ENCODE measurements at places on chromosomes 6 and 20. TPM values are rescaled to one million over a fixed set of nuclear protein-coding genes. Genes with fewer than 3 reads are reported as not detected.

DNA sequence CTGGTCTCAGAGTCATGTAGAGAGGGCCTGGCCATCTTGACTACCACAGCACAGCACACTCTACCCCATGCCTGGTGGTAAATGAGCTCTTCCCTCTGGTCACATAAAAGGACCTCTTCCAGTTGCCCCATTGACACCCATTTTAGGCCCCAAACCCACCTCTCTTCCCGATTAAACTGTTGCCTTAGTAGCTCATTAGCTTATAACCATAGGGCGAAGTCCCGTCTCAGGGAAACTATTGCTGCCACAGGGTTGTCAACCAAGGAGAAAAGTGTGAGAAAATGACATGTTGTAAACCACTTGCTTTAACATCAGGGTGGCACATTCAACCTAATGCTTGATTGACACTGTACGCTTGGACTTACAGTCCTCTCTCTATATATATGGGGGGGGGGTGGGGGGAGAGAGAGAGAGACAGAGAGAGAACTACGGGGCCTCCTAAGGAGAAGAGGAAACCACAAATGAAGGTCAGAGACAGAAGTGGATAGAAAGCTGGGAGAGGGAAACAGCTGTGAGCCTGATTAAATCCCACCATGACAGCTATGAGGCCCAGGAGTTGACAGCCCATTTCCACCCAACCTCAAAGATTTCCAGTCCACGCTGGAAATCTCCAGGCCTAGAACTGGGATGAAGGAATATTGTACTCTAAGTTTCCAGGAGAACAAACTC is 14.9 kb upstream of the BTN1A1 start:
- DNase-seq: no peak

DNA sequence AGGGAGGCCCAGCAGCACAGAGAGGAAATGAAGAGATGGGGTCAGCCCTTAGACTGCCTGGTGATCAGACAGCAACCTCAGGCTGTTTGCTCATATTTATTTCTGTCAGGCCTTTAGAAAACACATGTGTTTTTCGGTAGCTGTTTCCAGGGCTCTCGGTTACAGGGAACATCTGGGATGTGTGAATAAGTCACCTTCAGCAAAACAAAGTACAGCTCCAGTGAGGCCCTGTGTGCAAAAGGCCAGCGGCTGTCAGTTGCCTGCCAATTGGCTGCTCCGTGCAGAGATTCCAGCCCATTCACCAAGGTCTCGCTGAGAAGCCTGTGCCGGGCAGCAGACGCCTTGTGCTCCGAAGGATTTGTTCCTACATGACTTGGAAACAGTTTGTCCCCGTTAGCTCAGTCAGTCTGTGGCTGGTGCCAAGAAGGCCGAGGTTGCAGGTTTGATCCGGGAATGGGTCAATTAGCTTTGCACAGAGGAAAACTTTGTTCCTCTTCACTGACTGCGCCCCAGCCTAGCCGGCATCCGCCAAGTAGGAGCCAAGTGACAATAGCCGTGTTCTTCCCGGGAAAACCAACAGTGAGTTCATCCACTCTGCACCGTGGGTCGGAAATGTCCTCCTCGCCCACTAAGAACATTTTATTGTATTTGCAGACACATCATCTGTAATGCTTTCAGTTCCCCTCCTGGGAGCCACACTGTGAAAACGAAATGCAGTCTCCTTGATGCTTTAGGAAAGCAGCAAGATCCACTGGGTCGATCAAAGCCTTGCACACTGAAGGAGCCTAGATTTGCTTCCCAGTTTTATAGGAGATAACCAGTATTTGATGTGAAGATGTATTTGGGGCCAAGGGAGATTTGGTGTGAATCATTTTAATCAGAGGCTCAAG is 315.4 kb upstream of the CDYL start:
- peak; percentile 74 for DNase-seq

- no peak for DNase-seq
These were observed 17.8 kb downstream of the MAP3K5 start for GRCh38 chr6:136774228-136775041.

Gene CLIC5
- 17.6 TPM for polyA plus RNA-seq

Gene DUSP22
- polyA plus RNA-seq: 24.2 TPM

Gene KCNQ2
- polyA plus RNA-seq: 3.5 TPM

GRCh38 chr6:141117874-141118273 is 1014.9 kb upstream of the GJE1 start:
- peak; percentile 46 for DNase-seq

- DNase-seq: no peak
These were observed 57.7 kb downstream of the SNX5 start for GRCh38 chr20:17910828-17911294.

- no peak for DNase-seq
These were observed 234.1 kb downstream of the CDH4 start for GRCh38 chr20:61486198-61486597.

DNA sequence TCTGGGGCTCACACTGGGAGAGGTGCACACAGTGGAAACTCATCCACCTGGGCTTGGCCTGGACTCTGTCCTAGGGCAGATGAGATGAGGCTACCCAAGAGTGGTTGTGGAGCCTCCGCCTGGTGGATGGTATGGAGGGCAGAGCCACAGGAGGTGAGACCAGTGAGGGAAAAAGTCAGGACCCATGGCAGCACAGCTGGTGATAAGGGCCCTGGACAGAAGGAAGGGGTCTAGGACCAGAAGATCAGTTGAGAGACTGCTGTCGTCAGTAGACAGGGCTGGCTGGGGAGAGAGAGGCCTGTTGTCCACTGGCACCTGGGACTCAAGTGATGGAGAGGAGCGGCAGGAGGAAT is 29.8 kb downstream of the PLCG1 start:
- DNase-seq: no peak

- no peak for DNase-seq
These were observed 277.7 kb downstream of the ADGB start for GRCh38 chr6:146876271-146877151.

DNA sequence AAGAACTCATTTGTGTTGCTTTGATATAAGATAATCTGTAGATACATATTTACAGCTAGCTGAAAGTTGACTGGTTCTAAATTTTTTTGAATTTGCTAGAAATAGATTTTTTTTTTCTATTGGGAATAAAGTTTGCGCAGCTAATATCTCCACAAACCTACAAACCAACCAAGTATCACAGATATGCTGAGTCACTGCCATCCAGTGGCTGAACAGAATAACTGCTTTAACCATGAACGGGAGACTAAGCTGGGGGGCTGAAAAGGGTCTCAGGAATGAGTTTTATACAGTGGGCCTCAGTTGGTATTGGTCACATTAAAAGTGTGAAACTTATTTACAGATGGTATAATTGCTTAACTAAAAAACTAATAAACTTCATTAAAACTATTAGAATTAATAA is 326.7 kb upstream of the CNR1 start:
- no peak for DNase-seq
